ENCODE measurements at places on chromosomes 3 and 15. TPM values are rescaled to one million over a fixed set of nuclear protein-coding genes. Genes with fewer than 3 reads are reported as not detected.
A peak's percentile ranks its signal among the peaks of the same experiment; 100 is the strongest.

Gene TSEN2
- total RNA-seq = 17.6 TPM

Gene SLCO3A1
- total RNA-seq = 12.5 TPM

GRCh38 chr15:59689626-59690236, 611 bp upstream of the BNIP2 start:
- peak; percentile 97 for DNase-seq
- peak overlapping the region; percentile 99 for H3K27ac ChIP-seq
- no peaks in the 10 kb centered on the region for H3K27me3 ChIP-seq
- H3K36me3 ChIP-seq = no peaks in the 10 kb centered on the region
- peak overlapping the region; percentile 84 for H3K4me3 ChIP-seq

Gene PAQR5
- 0.32 TPM for total RNA-seq

GRCh38 chr3:190676481-190676880, 162.6 kb downstream of the IL1RAP start:
- no peak for DNase-seq
- no peak overlapping the region for H3K4me3 ChIP-seq
- H3K27me3 ChIP-seq = no peaks in the 10 kb centered on the region
- no peak overlapping the region for H3K27ac ChIP-seq
- H3K4me1 ChIP-seq = no peaks in the 10 kb centered on the region

Gene FSIP1
- total RNA-seq = 0.83 TPM

GRCh38 chr3:128539376-128539775, 46.4 kb upstream of the GATA2 start:
- H3K36me3 ChIP-seq = no peaks in the 10 kb centered on the region
- H3K27ac ChIP-seq = no peak overlapping the region
- H3K4me1 ChIP-seq = no peaks in the 10 kb centered on the region
- no peak overlapping the region for H3K4me3 ChIP-seq

GRCh38 chr15:73344056-73344455, 24.7 kb downstream of the HCN4 start:
- H3K4me1 ChIP-seq = no peaks in the 10 kb centered on the region
- H3K27ac ChIP-seq = no peak overlapping the region
- H3K27me3 ChIP-seq = no peaks in the 10 kb centered on the region
- no peak for DNase-seq
- H3K36me3 ChIP-seq = no peaks in the 10 kb centered on the region

Gene RLBP1
- not detected for total RNA-seq

DNA sequence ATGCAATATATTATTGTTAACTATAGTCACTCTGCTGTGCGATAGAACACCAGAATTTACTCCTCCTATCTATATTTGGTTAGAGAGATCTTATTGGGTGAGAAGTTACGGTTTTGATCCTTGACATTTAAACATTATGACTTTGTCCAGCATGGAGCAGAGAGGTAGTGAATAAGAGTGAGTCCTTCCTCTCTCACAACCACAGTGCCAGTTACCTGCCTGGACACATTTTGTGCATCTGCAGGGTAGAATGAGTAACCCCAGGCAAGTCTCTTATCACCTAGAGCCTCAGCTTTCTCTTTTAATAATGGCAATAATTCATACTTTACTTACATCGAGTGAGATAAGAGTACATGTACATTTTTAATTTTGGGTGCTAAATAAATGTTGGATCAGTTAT, 24.1 kb downstream of the KAT2B start:
- DNase-seq = no peak
- H3K27ac ChIP-seq = no peak overlapping the region

Gene IMPG2
- 0.83 TPM for total RNA-seq

GRCh38 chr15:29887721-29888120, 65.5 kb upstream of the TJP1 start:
- H3K27me3 ChIP-seq = no peaks in the 10 kb centered on the region
- H3K4me1 ChIP-seq = peaks cover 23% of the 10 kb centered on the region
- DNase-seq = no peak
- no peak overlapping the region for H3K4me3 ChIP-seq
- H3K27ac ChIP-seq = no peak overlapping the region
- no peaks in the 10 kb centered on the region for H3K36me3 ChIP-seq

DNA sequence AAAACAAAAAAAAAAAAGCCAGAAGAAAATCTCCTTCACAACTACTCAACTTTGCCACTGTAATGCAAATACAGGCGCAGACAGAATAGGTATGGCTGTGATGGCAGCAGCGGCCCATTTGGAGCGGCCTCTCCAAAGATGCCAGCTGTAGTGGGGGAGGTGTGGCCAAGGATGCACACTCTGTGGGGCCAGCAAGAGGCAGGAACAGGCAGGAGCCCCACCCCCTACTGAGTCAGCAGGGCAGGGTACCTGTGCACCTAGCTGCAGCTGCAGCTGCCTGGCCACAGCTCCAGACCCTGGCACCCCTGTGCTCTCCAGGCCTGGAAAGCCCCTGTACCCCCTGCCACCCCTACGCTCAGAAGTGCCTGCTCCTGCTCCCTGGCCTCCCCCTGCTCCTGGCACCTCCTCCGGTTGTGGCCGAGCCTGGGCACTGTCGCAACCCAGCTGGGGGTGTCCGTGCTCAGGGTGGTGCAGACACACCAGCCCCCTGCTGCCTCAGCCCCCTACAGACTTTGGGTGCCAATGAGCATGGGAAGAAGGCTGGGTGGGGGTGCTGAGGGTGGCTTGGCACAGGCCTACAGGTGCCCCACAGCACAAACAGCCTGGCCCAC, 312.7 kb downstream of the ULK4 start:
- H3K27me3 ChIP-seq = no peaks in the 10 kb centered on the region
- no peaks in the 10 kb centered on the region for H3K4me1 ChIP-seq
- no peak overlapping the region for H3K4me3 ChIP-seq
- no peaks in the 10 kb centered on the region for H3K36me3 ChIP-seq
- no peak for DNase-seq
- no peak overlapping the region for H3K27ac ChIP-seq

Gene ARL14
- not detected for total RNA-seq

GRCh38 chr3:24155276-24155675, 210.2 kb downstream of the NR1D2 start:
- no peaks in the 10 kb centered on the region for H3K36me3 ChIP-seq
- no peaks in the 10 kb centered on the region for H3K4me1 ChIP-seq
- H3K4me3 ChIP-seq = no peak overlapping the region
- no peaks in the 10 kb centered on the region for H3K27me3 ChIP-seq
- DNase-seq = no peak

Gene NISCH
- total RNA-seq = 71.9 TPM

Gene TICRR
- total RNA-seq = under 0.01 TPM

DNA sequence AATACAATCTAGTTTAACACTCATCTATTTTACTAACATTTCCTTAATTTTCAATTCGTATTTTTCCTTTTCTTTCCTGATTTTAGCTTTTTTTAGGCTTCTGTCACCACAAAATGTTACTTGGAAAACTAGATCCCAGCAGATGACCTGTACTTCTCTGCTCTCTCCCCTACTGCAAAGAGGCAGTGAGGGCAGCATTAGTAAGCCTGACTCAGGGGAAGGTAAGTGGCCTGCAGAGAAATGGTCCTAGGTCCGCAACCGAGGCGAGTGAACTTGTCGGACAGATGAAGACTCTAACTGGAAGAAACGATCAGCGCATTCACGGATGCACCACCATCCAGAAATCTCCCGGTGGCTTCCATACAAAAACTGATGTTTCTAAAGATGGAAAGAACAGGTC, 20.4 kb downstream of the TMEM43 start:
- H3K36me3 ChIP-seq = peaks cover 66% of the 10 kb centered on the region
- peak overlapping the region; percentile 90 for H3K27ac ChIP-seq
- DNase-seq = no peak
- H3K27me3 ChIP-seq = no peaks in the 10 kb centered on the region
- H3K4me1 ChIP-seq = peaks cover 83% of the 10 kb centered on the region
- peak overlapping the region; percentile 34 for H3K4me3 ChIP-seq

- H3K27ac ChIP-seq = no peak overlapping the region
- DNase-seq = no peak
- H3K36me3 ChIP-seq = no peaks in the 10 kb centered on the region
Observed at GRCh38 chr15:73969151-73969759, 22.8 kb downstream of the STOML1 start.

- H3K36me3 ChIP-seq = no peaks in the 10 kb centered on the region
- no peak overlapping the region for H3K4me3 ChIP-seq
- H3K4me1 ChIP-seq = peaks cover 24% of the 10 kb centered on the region
Observed at GRCh38 chr15:82183121-82184031, 79.2 kb downstream of the EFL1 start.

Gene PIERCE2
- 3.3 TPM for total RNA-seq

DNA sequence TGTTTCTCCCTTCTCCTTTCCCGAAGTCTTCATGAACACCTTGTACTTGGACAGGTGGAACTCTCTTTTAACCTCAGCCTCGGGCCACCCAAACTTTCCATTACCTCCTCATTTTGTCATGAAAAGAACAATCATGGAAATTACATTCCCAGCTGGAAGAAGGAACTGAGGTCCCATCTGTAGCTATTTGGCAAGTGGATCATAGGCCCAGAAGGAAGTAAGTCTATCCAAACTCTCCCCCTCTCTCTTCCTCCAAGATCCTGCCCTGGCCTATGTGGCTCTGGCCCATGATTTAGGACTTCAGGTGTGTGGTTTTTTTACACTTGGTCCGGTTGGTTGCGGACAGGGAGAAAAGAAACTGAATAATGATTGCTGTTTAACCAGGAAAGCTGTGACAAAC, 44.1 kb downstream of the ITGB5 start:
- peaks cover 48% of the 10 kb centered on the region for H3K4me1 ChIP-seq
- peak overlapping the region; percentile 35 for H3K27ac ChIP-seq
- H3K27me3 ChIP-seq = no peaks in the 10 kb centered on the region
- no peak for DNase-seq

Gene TMEM108
- 11.6 TPM for total RNA-seq

Gene LYZL4
- not detected for total RNA-seq

DNA sequence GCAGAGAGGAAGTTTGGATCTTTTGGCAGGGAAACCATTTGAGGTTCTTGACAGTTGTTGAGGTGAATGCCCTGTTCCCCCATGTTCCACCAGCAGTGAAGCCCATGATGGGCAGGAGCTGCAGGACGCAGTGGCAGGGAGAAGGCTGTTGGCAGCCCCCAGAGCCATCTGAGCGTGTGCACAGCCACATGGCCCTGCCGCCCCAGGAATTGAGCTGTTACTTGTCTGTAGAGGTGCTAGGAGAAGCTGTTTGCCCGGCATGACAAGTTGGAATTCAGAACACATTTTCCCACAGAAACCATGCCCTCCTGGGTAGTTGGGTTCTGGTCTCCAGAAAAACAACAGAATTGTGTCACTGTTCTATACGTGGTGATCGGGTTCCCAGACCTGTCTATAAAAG, 218.2 kb upstream of the NR2E3 start:
- DNase-seq = peak; percentile 75
- H3K4me3 ChIP-seq = no peak overlapping the region
- H3K27me3 ChIP-seq = no peaks in the 10 kb centered on the region
- H3K4me1 ChIP-seq = peaks cover 34% of the 10 kb centered on the region
- peak overlapping the region; percentile 18 for H3K27ac ChIP-seq

DNA sequence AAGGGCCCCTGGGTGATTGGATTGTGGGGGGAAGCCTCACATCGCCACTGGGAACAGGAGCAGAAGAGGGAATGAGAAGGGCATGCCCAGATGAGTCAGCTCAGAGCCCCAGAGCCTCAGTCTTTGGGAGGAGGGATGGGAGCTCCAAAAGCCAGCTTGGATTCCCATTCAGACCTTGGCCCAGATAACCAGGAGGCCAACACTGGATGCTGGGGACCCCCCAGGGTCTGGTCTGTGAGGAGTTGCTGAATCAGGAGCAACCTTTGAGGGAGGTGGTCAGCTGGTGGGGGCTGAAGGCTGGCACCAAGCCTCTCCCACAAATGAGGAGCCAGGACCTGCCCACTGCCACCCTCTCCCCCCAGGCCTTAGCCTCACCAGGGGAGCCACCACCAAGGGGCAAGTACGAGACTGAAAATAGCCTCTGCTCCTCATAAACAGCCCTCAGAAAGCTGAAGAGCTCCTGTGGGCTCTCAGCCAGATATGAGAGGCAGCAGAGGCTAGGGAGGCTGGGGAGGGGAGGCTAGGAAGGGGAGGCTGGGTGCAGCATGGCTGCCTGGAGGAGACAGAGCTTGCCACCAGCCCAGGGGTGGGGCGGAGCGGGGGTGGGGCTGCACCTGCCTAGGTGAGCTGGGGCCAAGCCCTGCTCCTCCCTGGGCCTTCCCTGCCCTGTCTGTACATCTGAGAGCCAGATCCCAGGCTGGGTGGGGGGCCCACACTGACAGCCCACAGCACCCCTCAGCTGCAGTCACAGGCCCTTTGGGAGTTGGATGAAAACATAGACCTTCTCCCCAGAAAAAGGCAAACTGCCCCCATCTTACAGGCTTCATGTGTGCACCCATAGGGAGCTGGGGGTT, 99.8 kb downstream of the SEC22A start:
- H3K27me3 ChIP-seq = no peaks in the 10 kb centered on the region
- peaks cover 61% of the 10 kb centered on the region for H3K36me3 ChIP-seq
- no peak overlapping the region for H3K4me3 ChIP-seq

DNA sequence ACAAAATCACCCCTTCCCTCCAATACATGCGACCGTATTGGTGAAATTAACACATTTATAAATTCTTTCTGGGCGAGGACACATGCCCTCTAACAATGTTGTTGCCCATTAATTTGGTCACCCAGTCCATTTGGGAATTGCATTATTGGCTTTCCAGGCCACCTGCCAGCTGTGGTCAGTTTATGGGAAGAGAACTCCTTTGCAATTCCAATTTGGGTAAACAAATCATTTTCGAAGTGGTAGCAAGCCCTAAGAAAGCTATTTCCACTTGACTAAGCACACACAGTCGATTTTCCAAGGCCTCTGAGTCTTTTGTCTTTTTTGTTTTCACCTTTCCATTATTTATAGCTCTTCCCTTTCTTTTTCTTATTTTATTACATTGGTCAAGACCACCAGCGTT, 362.3 kb upstream of the RGMA start:
- H3K36me3 ChIP-seq = no peaks in the 10 kb centered on the region
- no peaks in the 10 kb centered on the region for H3K27me3 ChIP-seq
- no peaks in the 10 kb centered on the region for H3K4me1 ChIP-seq
- H3K4me3 ChIP-seq = no peak overlapping the region

Gene QTRT2
- total RNA-seq = 11.5 TPM

Gene OIP5
- not detected for total RNA-seq

DNA sequence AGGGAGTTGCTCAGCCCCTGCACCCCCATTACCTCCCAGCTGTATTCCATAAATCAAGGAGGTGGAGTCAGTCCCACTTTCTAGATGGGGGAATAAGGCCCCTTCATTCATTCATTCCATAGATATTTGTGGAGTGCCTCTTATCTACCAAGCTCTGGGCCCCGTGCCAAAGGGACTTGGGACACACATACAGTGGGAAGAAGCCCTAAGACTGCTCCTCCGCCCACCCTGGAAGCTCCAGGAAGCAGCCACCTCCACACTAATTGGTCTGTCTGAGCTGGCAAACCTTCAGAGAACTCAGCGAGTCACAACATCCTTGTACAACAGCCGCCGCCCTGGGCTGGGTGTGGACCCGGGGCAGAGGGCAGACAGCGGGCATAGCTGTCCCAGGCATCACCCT, 6.4 kb downstream of the STRA6 start:
- no peak overlapping the region for H3K4me3 ChIP-seq
- H3K27ac ChIP-seq = no peak overlapping the region
- no peaks in the 10 kb centered on the region for H3K27me3 ChIP-seq
- H3K4me1 ChIP-seq = peaks cover 17% of the 10 kb centered on the region
- H3K36me3 ChIP-seq = no peaks in the 10 kb centered on the region

Gene TMCO5A
- total RNA-seq = not detected

GRCh38 chr3:69231929-69232440, 109.6 kb upstream of the LMOD3 start:
- H3K27me3 ChIP-seq = no peaks in the 10 kb centered on the region
- H3K4me3 ChIP-seq = no peak overlapping the region
- H3K36me3 ChIP-seq = no peaks in the 10 kb centered on the region
- DNase-seq = no peak
- no peak overlapping the region for H3K27ac ChIP-seq
- H3K4me1 ChIP-seq = no peaks in the 10 kb centered on the region

- H3K4me3 ChIP-seq = no peak overlapping the region
- H3K27ac ChIP-seq = no peak overlapping the region
- no peaks in the 10 kb centered on the region for H3K4me1 ChIP-seq
- no peaks in the 10 kb centered on the region for H3K36me3 ChIP-seq
Observed at GRCh38 chr3:181932039-181932438, 220.3 kb downstream of the SOX2 start.

Gene UBAP1L
- 3.2 TPM for total RNA-seq

All from esophagus muscularis mucosa (tissue), 4 donors.